ENCODE measurements at places on chromosomes 4 and X.

DNA sequence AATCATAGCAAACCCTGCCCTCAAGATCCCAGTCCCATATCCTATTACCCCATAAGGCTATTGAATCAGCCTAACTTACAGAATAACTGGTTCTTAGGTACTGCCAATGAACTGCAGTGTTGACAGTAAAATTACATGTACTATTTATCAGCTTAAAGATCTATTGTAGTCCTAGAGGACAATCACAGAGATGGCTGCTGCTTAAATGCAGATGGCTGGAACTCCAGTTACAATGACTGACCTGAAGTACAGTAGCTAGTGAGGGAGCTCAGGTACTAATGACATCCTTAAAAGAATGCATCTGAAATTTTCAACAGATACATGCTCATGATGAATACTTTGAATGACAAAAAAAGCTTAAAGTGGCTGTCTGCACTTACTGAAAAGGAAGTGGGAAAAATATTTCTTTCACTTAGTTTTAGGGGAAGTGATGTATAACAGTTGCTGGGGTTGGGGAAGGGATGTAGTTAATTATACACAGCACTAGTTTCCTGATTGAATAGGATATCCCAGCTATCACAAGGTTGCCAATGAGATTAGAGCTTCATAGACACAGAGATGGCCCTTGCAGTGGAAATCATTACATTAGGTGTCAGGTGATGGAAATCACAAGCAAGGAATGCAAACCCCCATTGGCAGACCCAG, 42.0 kb downstream of the USP26 start:
- no peak for DNase-seq

GRCh38 chr4:63898961-63899360, 510.3 kb downstream of the TECRL start:
- no peak for DNase-seq

GRCh38 chrX:18833071-18833731, 125.8 kb downstream of the PPEF1 start:
- no peak for DNase-seq

DNA sequence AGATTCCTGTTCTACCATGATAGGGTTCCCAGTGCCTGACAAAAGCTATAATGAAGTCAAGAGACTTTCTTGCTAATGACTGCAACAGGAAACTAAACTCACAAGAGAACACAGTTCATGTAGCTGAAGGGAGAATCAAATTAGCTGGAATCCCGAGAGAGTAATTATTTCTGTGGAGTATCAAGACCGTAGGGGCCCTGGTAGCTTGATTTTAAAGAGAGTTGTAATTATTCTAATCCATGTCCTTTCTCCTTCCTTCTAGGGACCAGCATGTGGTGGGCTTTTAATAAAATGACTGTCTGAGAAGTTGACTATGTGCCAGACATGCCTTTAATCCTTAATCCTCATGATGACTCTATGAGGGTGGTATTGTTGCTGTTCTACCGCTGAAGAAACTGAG, 1.7 kb upstream of the TRPC5OS start:
- DNase-seq, result peak; percentile 77

GRCh38 chrX:136868283-136869055, 12.1 kb downstream of the RBMX start:
- DNase-seq, result no peak

DNA sequence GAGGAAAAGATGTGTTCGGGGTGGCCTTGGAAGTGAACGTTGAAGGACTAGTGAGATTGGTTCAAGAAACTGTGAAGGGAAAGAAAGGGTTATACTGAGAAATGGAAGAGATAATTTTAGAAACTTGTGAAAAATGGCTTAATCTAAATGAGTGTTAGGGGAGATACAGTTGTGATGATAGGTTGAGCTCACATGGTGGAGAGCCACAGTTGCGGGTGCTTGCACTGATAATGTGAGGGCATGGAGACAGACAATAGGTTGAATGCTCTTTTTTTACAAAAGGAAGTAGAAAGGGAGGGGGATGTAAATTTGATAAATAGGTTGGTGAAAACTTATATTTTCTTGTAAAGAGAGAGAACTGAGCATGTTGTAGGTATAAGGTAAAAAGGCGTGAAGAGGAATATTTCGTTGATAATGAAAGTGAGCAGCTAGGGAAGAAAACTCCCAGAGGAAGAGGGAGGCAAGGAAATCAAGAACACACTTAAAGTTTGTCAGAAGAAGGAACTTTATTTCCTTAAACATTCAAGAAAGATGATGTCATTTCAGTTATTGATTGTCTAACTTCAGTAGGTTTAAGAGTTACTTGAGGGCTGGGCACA, 8.2 kb downstream of the AREG start:
- no peak for DNase-seq

- peak; percentile 87 for DNase-seq
These were observed 178.6 kb downstream of the ZNF674 start for GRCh38 chrX:46366381-46367207.

DNA sequence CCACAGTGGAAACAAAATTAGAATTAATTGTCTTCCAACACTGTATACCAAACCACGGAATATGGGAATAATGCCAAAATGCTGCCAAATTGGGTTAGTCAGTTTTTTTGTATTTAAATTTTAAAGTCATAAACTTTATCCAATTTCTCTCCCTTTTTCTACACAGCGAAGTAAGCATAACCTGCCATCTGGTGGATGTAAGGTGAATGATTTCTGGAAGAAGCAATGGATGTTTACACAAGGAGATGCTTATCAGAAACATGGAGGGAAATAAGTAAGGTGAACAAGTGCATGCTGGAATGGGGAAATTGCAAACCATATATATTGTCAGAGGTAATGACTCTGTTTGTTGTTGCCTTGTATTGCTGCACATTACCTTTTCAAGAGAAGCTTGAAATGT, 691.9 kb downstream of the TECRL start:
- DNase-seq, result peak; percentile 7

Data from NCI-H524 treated with DMSO at 0.1 percent for 48 hours (cell line).